H9 (cell line): ENCODE measurements at places on chromosomes 3 and 15.

DNA sequence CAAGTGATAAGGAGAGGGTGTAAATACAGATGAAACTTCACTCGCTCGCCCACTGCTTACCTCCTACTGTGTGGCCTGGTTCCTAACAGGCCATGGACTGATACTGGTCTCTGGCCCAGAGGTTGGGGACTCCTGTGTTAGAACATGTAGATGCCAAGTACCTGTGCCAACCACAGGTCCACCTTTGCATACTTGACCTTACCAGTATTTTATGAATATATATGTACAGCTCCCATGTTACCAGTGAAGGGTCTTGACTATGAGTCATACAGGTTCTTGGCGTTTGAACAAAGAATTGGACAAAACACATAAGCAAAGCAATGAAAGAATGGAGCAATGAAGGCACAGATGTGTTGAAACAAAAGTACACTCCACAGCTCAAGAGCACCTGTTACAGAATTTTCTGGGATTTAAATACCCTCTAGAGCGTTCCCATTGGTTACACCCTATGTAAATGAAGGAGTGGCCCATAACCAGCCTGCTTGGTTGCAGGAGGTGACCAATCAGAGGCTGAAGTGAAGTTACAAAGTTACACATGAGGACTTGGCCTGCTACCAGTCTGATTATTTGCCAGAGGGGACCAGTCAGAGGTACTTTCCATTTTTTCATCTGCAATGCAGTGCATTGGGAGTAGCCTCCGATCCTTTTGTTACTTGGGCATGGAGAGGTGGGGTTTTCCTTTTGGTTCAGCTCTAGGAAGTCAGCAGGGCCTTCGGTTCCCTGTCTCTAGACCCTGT is 1.7 kb upstream of the GFM1 start:
- no peak for DNase-seq

GRCh38 chr3:134858441-134859035 is 63.5 kb downstream of the EPHB1 start:
- DNase-seq = no peak

GRCh38 chr15:68603216-68603595 is 24.4 kb downstream of the CORO2B start:
- DNase-seq = no peak

GRCh38 chr3:151145713-151146070 is 57.3 kb downstream of the GPR171 start:
- DNase-seq = peak; percentile 42

GRCh38 chr3:14535616-14536015 is 4.5 kb downstream of the GRIP2 start:
- no peak for DNase-seq

DNA sequence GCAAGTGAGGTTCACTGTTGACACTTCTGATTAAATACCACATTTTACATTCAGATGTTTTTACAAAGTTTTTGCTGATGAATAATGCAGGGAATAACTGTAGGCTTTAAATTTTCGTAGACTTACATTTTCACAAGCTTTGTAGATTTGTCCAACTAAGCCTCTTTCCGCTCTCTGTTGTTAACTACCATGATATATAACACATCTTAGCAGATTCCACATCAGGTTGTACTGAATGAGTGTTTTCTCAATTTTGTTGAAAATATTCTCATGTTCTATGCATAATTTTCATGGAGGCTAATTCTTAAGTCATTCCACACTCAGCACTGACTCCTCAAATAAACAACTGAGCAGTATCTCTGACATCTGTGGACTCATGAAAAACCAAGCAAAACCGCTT is 168.3 kb downstream of the RSRC1 start:
- no peak for DNase-seq

GRCh38 chr15:38228618-38229017 is 24.0 kb upstream of the SPRED1 start:
- no peak for DNase-seq

GRCh38 chr3:23747841-23748240 is 57.9 kb upstream of the UBE2E1 start:
- DNase-seq = no peak

- no peak for DNase-seq
Measured at GRCh38 chr3:143354342-143354741, 234.8 kb downstream of the CHST2 start.

DNA sequence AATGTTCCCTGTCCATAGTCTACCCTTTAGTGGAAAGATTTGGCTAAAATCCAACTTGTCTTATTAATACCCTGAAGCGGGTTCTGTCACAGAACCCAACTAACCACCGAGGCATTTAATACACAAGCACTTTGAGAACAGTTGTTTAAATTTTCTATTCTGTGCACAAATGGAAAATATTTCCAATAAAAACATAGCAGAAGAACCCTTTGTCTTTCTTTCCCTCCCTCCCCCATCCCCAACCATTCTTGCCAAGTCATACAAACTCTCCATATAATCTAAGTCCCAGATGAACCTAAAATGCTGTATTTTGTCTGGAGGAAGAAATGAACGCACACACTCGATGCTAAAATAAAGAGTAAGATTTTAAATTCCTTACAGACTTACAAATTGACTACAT is 126.9 kb upstream of the STRIT1 start:
- no peak for DNase-seq

GRCh38 chr3:46864061-46864881 is 1.0 kb upstream of the MYL3 start:
- no peak for DNase-seq

DNA sequence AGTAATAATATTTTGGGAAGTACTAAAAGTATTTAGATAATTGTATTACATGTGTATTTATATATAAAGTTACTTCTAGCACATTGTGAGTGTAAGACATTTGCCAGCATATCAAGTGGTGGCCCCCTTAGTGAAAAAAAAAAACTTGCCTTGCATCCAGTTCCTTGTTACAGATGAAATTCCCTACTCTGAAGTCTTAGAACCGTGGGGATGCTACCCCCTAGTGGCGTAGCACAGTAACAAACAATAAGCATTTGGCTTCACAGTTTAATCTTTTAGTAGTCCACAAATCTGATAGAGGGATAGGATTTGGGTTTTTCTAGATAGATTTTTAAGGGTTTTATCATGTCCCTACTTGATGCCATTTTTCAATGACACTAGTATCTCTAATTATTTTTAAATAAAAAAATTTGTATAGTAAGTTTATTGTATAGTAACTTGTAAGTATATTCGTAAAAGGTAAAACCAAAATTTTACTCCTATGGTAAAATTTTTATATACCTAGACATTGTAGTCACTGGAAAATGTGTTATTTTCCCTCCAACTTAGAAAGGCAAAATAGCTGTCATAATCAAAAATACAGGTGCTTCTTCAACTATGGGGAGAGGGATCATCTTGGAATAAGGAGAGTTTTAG is 14.3 kb downstream of the SMC4 start:
- DNase-seq = peak; percentile 68

GRCh38 chr3:51982838-51983577 is at the start of gene ACY1:
TSS of gene ACY1 (plus strand) at chr3:51983535. CDS start at chr3:51984065, 530 bp downstream.
- peak; percentile 91 for DNase-seq

GRCh38 chr3:4757575-4758248 is 221.5 kb upstream of the BHLHE40 start:
- no peak for DNase-seq

DNA sequence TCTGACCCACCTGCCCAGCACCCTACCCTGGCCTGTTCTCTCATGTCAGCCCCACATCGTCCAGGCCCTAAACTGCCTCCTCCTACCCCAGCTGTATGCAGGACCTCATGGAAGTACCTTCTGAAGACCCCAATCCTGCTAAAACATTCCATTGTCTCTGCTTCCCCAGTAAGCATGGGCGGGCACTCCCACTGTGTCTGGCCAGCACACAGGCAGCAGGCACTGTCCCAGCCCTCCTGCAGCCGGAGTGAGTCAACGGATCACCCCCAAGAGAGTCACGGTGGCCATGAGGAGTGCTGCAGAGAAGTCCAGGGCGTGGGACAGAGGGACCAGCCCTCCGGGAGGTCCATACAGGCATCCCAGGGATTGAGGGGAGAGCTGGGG is 36.4 kb upstream of the SLCO2A1 start:
- no peak for DNase-seq

DNA sequence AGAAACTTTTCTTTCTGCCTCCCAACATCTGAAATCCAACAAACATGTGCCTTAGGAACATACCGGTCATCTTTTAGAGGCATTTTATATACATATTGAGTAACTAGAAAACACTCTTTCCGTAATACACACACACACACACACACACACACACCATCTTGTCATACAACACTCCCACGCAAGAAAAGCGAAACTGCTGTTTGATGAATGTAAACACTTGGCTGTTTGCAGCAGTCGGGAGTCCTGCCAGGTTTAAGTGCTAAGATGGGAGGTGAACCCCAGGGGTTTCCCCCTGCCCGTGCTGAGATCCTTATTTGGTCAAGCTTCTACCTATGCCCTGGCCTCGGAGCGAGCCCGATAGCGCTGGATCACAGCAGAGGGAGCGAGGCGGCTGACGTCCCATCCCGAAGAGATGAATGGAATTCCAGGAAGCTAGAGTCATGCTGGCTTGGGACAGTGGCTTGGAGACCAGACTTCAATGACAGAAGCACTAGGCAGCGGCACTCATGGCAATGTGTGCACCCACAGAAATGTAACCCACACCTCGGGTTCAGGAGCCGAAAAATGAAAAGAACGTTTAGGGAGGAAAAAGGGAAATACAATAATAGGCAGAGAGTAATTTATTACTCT is 1.3 kb upstream of the THBS1 start:
- peak; percentile 90 for DNase-seq

DNA sequence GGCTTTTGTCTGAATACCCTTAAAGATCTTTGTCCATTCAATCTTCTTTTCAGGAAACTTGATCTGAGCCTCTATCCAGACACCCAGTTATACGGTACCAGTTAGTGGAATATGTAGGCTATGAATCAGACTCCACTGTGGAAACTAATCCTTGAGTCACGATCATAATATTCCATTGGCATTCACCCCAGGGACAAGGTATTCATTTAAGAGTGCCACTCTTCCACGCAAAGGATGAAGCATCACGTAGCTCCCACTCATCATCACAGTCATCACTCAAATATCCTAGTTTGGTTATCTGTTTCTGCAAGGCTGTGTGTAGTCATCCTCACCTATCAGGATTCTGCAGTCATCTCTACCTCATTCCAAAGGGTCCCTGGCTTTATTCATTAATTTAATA is 85.6 kb downstream of the NEDD4 start:
- no peak for DNase-seq

DNA sequence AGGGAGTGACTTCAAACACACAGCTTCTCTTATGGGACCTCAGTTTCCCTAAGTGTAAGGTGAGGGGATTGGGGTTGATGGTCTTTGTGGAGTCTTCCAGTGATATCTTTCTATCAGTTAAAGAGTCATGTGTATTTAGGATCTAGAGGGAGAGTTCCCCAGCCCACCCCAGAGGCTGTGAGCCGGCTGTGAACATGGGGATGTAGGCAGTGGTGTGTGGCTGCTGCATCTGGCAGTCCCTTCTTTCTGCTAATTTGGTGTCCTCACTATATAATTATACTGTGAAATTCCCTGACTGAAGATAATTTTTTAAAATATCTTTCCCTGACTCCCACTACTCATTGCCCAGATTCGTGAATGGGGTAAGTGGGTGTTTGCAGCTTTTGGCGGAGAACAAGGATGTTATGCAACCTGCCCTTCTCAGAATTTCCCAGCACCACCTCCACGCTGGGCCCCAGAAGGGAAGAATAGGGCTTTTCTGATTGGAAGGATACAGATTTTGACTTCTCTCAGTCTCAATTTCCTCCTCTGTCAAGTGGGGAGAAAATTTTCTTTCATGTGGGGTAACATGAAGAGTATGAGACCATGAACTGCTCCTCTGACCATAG is 79.0 kb upstream of the RASGRF1 start:
- DNase-seq = no peak

GRCh38 chr3:26614006-26614685 is 8.4 kb upstream of the LRRC3B start:
- DNase-seq = no peak

DNA sequence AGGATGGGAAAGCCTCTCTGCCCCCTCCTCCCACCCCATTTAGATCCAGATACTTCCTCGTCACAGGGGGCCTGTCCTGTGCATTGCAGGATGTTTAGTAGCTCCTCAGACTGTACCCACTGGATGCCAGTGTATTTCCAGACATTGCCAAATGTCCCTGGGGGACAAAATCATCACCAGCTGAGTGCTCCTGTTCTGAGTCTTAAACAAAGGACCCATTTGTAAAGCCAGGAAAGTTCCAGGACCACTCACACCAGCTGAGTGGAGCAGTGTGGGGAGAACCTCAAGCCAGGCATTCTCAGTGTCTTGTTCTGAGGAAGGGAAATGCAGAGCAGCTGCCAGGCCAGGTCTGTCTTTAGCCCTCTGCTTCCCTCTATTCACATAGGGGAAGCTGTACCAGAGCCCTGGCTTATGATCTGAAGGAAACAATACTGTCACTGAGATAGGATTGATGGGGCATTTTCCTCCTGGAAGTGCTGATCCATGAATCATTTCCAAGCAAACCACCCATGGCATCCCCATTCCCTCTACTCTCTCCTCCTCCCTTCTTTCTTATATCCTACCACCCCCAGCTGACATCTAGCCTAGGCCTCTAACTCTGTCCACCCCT is 67.4 kb upstream of the MEX3B start:
- DNase-seq = no peak

GRCh38 chr3:160128056-160128455 is 97.2 kb upstream of the C3orf80 start:
- no peak for DNase-seq

DNA sequence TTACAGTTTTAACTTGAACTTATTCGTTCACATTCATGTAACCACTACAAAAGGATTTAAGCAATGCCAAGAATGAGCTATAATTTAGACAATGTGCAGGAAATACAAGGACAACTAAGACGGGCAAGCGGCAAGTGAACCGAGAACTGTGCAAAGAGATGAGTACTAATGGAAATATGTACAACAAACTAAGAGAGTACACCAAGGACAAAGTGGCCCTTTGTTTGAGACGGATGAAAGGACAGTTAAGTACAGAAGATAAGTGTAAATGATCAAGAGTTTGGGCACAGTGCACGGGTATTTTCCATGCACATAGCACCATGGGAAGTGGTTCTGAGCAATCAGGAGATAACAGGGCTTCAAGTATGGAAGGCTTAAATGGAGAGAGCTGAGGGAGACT is 281.7 kb downstream of the ROBO2 start:
- no peak for DNase-seq
